ENCODE measurements at places on chromosomes 5 and 9. TPM values are rescaled to one million over a fixed set of nuclear protein-coding genes. Genes with fewer than 3 reads are reported as not detected.

The TESK1 gene
- 44.2 TPM for total RNA-seq

The ESM1 gene
- 0.37 TPM for total RNA-seq

The IGFBPL1 gene
- not detected for total RNA-seq

The INSL6 gene
- not detected for total RNA-seq

The SLC36A2 gene
- total RNA-seq = not detected

The FANCG gene
- 95.4 TPM for total RNA-seq

The PCDHGA2 gene
- total RNA-seq = not detected

The PCBD2 gene
- 13.6 TPM for total RNA-seq

The RASA1 gene
- 27.1 TPM for total RNA-seq

The OR13C5 gene
- total RNA-seq = not detected

The RMI1 gene
- total RNA-seq = 29.0 TPM

The SKIC3 gene
- 65.2 TPM for total RNA-seq

The LAMC3 gene
- total RNA-seq = 0.04 TPM

The CORO2A gene
- total RNA-seq = 5.1 TPM

The ST8SIA4 gene
- 53.5 TPM for total RNA-seq

The CDH9 gene
- not detected for total RNA-seq

The UBLCP1 gene
- total RNA-seq = 44.4 TPM

The PCDHGA6 gene
- total RNA-seq = 0.15 TPM

The MLANA gene
- total RNA-seq = not detected

The TAF1L gene
- total RNA-seq = not detected

DNA sequence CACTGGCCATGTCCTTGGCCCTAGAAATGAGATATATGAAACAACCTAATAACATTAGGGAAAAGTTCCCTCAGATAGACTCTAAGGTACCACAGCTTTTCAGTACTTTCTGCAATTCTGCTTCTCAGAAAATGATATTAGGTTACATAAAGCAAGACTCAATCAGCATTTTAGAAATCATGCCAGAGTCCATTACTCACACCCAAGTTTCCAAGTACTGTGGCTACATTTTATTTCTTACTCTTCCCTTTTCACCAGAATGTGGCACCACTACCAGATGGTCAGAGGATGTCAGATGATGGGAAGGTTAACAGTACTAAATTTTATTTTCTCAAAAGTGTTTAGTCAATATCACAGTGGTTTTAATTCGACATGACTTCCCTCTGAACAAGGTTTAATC, 217.2 kb downstream of the MLLT3 start:
- H3K27me3 ChIP-seq = no peaks in the 10 kb centered on the region
- peaks cover 26% of the 10 kb centered on the region for H3K4me1 ChIP-seq
- no peak overlapping the region for H3K27ac ChIP-seq
- no peak overlapping the region for H3K4me3 ChIP-seq
- no peaks in the 10 kb centered on the region for H3K36me3 ChIP-seq

DNA sequence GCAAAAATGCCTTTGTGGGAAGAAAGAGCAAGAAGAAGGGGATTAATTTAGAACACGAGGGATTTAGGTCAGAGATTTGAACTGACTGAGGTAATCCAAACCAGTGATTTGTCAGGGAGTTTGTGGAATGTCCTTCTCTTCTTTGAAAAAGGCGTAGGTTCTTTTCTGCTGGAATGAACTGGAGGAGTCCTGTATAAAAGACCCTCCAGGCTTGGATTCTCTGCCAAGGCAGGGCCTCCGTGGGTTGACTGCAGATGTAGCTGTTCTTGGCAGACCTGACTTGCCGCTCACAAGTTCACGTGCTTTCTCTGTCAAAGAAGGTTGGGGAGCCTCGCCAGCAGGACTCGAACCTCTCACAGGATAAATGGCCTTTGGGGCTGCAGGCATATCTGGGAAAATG, 62.8 kb upstream of the STC2 start:
- no peaks in the 10 kb centered on the region for H3K27me3 ChIP-seq
- H3K4me1 ChIP-seq = no peaks in the 10 kb centered on the region

- no peaks in the 10 kb centered on the region for H3K27me3 ChIP-seq
- no peak for DNase-seq
- no peaks in the 10 kb centered on the region for H3K4me1 ChIP-seq
- no peaks in the 10 kb centered on the region for H3K36me3 ChIP-seq
- no peak overlapping the region for H3K27ac ChIP-seq
These were observed 2083.0 kb upstream of the ACO1 start for GRCh38 chr9:30301271-30301963.

GRCh38 chr5:76400466-76400865, 2.6 kb upstream of the IQGAP2 start:
- no peak for DNase-seq
- H3K36me3 ChIP-seq = no peaks in the 10 kb centered on the region
- no peak overlapping the region for H3K4me3 ChIP-seq
- no peak overlapping the region for H3K27ac ChIP-seq
- peaks cover 23% of the 10 kb centered on the region for H3K4me1 ChIP-seq
- no peaks in the 10 kb centered on the region for H3K27me3 ChIP-seq

DNA sequence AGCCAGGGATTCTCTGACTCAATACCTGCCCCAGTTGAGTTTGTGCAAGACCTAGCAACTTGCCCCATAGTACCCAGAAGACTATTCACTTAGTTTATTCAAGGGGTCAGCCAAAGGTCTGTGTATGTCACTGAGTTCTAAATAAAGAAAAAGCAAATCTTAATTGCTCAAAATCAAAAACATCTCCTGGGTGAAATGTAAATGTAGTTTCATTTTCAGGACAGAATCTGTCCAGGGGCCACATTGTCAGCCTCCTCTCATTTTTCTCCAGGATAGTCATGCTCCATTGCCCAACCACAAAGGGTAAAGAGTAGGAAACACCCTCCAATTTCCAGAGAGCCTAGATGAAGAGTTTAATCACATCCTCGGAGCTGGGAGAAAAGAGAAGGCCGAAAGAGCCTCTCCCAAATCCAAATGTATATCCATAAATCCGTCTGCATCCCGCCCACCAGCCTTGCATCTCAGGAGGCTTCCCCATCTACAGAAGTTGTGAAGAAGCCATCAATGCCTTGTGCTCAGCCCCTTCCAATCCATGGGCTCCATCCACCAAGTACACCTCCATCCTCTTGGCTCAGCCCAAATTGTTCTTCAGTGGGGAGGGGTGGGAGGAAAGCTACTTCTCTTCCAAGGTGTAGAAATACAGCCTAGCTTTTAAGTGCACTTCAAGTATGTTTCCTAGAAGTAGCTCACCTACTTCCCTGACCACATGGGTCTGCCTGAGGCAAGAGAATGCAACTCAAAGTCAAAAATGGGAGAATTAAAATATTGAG, 26.9 kb downstream of the ADAM19 start:
- peak overlapping the region; percentile 9 for H3K4me3 ChIP-seq
- H3K27me3 ChIP-seq = no peaks in the 10 kb centered on the region
- H3K36me3 ChIP-seq = no peaks in the 10 kb centered on the region
- DNase-seq = no peak
- H3K4me1 ChIP-seq = peaks cover 39% of the 10 kb centered on the region

GRCh38 chr5:109347252-109347888, 62.4 kb downstream of the PJA2 start:
- H3K36me3 ChIP-seq = peaks cover 27% of the 10 kb centered on the region
- H3K4me3 ChIP-seq = no peak overlapping the region
- no peak overlapping the region for H3K27ac ChIP-seq
- H3K27me3 ChIP-seq = no peaks in the 10 kb centered on the region
- H3K4me1 ChIP-seq = no peaks in the 10 kb centered on the region

DNA sequence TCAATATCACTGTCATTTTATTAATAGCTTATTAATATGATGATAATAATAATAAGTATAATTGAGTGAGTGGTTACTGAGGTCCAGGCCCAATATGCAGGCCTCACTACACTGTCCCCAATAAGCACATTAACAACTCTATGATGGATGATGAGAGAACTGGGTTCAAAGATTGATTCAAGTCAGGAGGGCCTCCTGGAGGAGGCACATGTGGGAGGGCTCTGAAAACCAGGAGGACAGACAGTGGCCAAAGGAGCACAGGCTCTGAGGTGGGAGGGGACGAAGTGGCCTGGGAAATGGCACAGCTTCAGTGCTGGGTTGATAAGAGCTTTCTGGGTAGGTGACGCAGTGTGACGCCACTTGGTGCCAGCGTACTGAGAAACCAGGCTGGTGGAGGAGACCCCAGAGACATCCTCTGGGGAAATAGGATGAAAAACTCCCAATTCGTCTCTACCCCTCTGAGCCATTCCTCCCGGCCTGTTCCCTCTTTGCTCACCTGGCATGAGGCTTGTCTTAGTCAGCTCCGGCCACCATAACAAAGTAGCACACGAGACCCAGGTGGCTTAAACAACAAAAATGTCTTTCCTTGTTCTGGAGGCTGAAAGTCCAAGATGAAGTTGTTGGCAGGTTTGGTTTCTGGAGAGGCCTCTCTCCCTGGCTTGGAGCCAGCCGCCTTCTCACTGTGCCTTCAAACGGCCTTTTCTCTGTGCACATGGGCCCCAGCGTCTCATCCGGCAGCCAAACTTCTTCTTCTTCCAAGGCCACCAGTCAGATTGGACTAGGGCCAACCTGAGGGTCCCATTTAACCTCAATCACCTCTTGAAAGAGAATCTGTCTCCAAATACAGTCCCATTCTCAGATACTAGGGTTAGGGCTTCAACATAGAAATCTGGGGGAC, 31.6 kb downstream of the NTNG2 start:
- H3K36me3 ChIP-seq = no peaks in the 10 kb centered on the region
- no peaks in the 10 kb centered on the region for H3K27me3 ChIP-seq
- H3K4me1 ChIP-seq = no peaks in the 10 kb centered on the region
- DNase-seq = no peak

- no peak overlapping the region for H3K27ac ChIP-seq
- H3K36me3 ChIP-seq = no peaks in the 10 kb centered on the region
- no peak for DNase-seq
- H3K4me1 ChIP-seq = no peaks in the 10 kb centered on the region
These were observed 27.1 kb downstream of the ASPN start for GRCh38 chr9:92455217-92455616.

DNA sequence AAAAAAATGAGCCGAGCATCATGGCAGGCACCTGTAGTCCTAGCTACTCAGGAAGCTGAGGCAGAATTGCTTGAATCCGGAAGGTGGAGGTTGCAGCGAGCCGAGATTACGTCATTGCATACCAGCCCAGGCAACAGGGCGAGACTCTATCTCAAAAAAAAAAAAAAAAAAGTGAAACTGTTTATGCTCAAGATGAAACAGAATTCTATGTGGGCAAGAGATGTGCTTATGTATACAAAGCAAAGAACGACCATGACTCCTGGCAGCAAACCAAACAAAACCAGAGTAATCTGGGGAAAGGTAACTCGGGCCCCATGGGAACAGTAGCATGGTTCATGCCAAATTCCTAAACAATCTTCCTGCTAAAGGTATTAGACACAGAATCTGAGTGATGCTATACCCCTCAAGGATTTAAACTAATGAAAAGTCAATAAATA, 32.6 kb upstream of the PLAC8L1 start:
- no peak overlapping the region for H3K27ac ChIP-seq
- no peaks in the 10 kb centered on the region for H3K4me1 ChIP-seq
- no peaks in the 10 kb centered on the region for H3K27me3 ChIP-seq
- DNase-seq = no peak
- H3K36me3 ChIP-seq = peaks cover 25% of the 10 kb centered on the region

DNA sequence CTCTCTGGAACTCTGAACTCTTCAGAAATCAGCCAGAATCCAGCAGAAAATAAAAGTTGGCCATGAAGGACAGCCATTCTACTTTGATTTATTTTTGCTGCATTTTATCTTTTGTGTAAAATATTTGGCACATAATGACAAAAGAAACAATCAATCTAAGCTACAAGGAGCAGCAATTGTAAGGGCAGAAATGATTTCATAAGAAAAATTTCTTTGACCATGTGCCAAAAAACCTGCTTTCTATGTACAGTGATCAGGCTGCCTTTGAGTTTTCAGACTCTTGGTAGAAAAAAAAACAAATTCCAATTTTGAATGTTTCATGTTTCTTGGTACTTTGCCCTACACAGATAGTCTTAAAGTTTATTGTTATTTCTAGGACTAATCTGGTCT, 69.8 kb upstream of the SLC1A3 start:
- no peaks in the 10 kb centered on the region for H3K36me3 ChIP-seq
- H3K27me3 ChIP-seq = no peaks in the 10 kb centered on the region
- no peaks in the 10 kb centered on the region for H3K4me1 ChIP-seq
- no peak overlapping the region for H3K4me3 ChIP-seq
- DNase-seq = no peak

DNA sequence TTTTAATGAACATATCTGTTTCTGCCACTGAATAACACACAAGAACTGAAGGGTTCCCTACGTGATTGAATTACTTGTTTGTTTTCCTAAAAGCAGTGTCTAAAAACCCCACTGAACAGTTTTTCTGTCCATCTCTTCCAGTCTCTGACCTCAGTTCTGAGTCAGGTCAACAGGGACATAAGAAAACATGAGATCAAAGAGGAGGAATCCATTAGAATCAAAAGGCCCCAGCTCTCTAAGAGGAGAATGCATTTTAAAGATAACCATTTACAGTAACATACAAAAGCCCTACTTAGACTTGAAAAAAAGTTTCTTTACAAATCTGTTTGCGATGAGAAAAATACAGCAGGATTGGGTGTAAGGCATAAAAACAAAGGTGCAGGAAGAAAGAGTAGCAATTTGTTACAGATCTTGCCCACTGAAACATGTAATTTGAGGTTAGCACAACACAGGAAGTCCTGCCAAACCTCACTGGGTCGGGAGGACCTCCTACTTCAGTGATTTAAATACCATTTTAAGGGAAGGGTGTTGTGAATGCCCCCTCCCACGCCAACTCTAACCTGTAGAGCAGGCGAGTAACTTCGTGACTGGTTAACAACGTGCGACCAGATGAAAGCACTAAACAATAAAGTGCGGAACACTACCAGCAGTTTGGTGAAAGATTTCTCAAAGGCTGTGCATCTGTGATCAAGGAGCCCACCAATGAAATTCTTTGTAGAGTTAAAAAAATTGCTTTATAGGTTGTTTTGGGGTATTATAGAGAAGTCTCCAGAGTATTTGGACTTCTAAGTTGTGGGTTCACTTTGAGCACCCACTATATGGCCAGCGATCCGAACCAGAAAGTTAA, 1.3 kb downstream of the QSOX2 start:
- H3K4me3 ChIP-seq = peak overlapping the region; percentile 77
- H3K36me3 ChIP-seq = no peaks in the 10 kb centered on the region
- peaks cover 28% of the 10 kb centered on the region for H3K4me1 ChIP-seq
- H3K27me3 ChIP-seq = no peaks in the 10 kb centered on the region
- H3K27ac ChIP-seq = peak overlapping the region; percentile 38
- peak; percentile 53 for DNase-seq

GRCh38 chr9:114091711-114092110, 7.4 kb downstream of the KIF12 start:
- peaks cover 7% of the 10 kb centered on the region for H3K27me3 ChIP-seq
- no peak overlapping the region for H3K4me3 ChIP-seq
- no peaks in the 10 kb centered on the region for H3K4me1 ChIP-seq
- no peak for DNase-seq
- H3K27ac ChIP-seq = no peak overlapping the region
- no peaks in the 10 kb centered on the region for H3K36me3 ChIP-seq

GRCh38 chr9:135592331-135592590, 30.7 kb downstream of the PAEP start:
- no peaks in the 10 kb centered on the region for H3K27me3 ChIP-seq
- H3K4me1 ChIP-seq = no peaks in the 10 kb centered on the region
- no peak for DNase-seq

DNA sequence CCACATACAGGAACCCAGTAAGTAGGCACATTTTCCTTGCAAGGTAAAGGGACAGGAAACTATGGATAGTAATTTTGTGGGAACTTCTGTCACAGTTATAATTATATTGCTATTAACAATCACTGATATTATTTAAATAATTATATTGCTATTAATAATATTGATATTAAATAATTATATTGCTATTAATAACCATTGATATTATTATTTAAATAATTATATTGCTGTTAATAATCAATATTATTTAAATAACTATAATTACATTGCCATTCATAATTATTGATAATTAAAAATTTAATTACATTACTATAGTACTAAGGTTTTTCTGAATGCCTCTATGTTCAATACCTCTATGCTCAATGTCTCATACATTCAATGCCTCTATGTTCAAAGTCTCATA, 385.6 kb upstream of the SGCD start:
- DNase-seq = no peak
- no peak overlapping the region for H3K27ac ChIP-seq
- no peaks in the 10 kb centered on the region for H3K27me3 ChIP-seq
- H3K4me1 ChIP-seq = no peaks in the 10 kb centered on the region
- H3K36me3 ChIP-seq = no peaks in the 10 kb centered on the region

Measured in CD8-positive, alpha-beta memory T cell (primary cell).